ENCODE measurements at places on chromosomes 3 and 15.

DNA sequence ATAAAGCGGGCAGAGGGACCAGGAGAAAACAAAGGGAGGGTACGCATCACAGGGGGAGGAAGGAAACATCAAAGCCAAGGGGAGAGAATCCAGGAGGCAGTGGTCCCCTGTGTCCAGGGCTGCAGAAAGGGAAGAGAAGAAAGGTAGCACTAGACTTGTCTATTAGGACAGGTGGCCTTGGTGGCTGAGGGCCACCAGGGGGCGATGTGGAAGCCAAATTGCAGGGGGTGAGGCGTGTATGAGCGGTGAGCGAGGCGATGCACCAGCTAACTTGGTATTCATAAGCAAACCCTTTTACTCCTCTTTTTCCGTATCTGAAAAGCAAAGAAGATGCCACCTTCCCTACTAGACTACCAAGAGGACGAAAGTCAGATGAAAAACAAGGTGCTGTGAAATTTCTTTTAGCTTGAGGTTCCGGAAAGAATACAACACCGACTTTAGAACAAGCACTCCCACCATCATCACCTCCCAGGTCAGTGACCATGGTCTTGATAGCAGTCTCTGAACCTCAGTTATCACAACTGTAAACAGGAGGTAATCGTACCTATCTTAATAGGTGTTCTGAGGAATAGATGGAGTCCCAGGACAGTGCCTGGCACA is 654.4 kb upstream of the ADAMTS9 start:
- 0 out of 2 replicates have a peak, but pooled peaks cover 6% of the 10 kb centered on the region for H3K27me3 ChIP-seq
- no peak overlapping the region for H3K27ac ChIP-seq
- H3K4me3 ChIP-seq, result no peak overlapping the region
- DNase-seq, result peak; percentile 42
- no peaks in the 10 kb centered on the region for H3K36me3 ChIP-seq
- no peaks in the 10 kb centered on the region for H3K4me1 ChIP-seq

- no peak overlapping the region for H3K4me3 ChIP-seq
- no peaks in the 10 kb centered on the region for H3K36me3 ChIP-seq
- no peaks in the 10 kb centered on the region for H3K4me1 ChIP-seq
- no peaks in the 10 kb centered on the region for H3K27me3 ChIP-seq
- no peak for DNase-seq
- no peak overlapping the region for H3K27ac ChIP-seq
These were observed 584.8 kb downstream of the DIPK2A start for GRCh38 chr3:144556392-144556791.

GRCh38 chr15:56077081-56077480 is 83.7 kb upstream of the NEDD4 start:
- no peaks in the 10 kb centered on the region for H3K36me3 ChIP-seq
- no peak overlapping the region for H3K27ac ChIP-seq
- DNase-seq, result no peak

GRCh38 chr3:73484656-73485248 is 140.0 kb downstream of the PDZRN3 start:
- H3K27me3 ChIP-seq, result peaks cover 8% of the 10 kb centered on the region
- H3K27ac ChIP-seq, result no peak overlapping the region
- no peaks in the 10 kb centered on the region for H3K36me3 ChIP-seq
- no peak for DNase-seq

- no peak overlapping the region for H3K4me3 ChIP-seq
- no peak overlapping the region for H3K27ac ChIP-seq
- DNase-seq, result no peak
- no peaks in the 10 kb centered on the region for H3K4me1 ChIP-seq
- no peaks in the 10 kb centered on the region for H3K36me3 ChIP-seq
- no peaks in the 10 kb centered on the region for H3K27me3 ChIP-seq
These were observed 30.5 kb downstream of the CCDC32 start for GRCh38 chr15:40534371-40534770.

GRCh38 chr15:69789648-69790393 is 307.9 kb downstream of the TLE3 start:
- DNase-seq, result no peak
- H3K27ac ChIP-seq, result no peak overlapping the region
- peaks cover 11% of the 10 kb centered on the region for H3K4me1 ChIP-seq

DNA sequence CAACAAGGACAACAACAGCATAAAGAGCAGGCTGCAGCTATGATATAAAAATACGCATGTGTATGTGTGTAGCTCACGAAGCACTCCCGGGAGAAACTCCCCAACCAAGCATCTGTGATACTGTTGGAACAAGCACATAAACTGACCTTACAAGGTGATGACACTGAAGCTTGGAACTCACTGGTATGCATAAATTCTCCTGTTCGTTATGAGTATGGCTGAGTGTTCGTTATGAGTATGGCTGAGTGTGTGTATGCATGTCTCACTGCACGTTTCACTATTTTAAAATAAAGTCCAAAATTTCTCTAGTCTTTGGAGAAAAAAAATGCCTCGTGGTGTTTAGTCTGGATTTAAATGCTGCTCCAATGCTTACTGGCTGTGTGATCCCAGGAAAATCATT is 256.8 kb downstream of the RORA start:
- no peak for DNase-seq
- H3K36me3 ChIP-seq, result no peaks in the 10 kb centered on the region
- no peak overlapping the region for H3K4me3 ChIP-seq
- H3K4me1 ChIP-seq, result no peaks in the 10 kb centered on the region

GRCh38 chr3:6994081-6994668 is 133.3 kb downstream of the GRM7 start:
- no peak overlapping the region for H3K4me3 ChIP-seq
- no peaks in the 10 kb centered on the region for H3K27me3 ChIP-seq
- no peak overlapping the region for H3K27ac ChIP-seq
- peak; percentile 1 for DNase-seq

- H3K4me3 ChIP-seq, result peak overlapping the region; percentile 46
- no peaks in the 10 kb centered on the region for H3K27me3 ChIP-seq
- no peaks in the 10 kb centered on the region for H3K36me3 ChIP-seq
- DNase-seq, result no peak
These were observed 864 bp downstream of the SEMA3G start for GRCh38 chr3:52443791-52444687.

- H3K4me3 ChIP-seq, result no peak overlapping the region
- no peaks in the 10 kb centered on the region for H3K4me1 ChIP-seq
- H3K27me3 ChIP-seq, result no peaks in the 10 kb centered on the region
- H3K36me3 ChIP-seq, result no peaks in the 10 kb centered on the region
These were observed 179.3 kb upstream of the MME start for GRCh38 chr3:154900816-154901215.

GRCh38 chr3:144989807-144990206 is 1018.2 kb downstream of the DIPK2A start:
- no peak for DNase-seq
- no peaks in the 10 kb centered on the region for H3K4me1 ChIP-seq
- no peaks in the 10 kb centered on the region for H3K27me3 ChIP-seq
- H3K27ac ChIP-seq, result no peak overlapping the region
- H3K36me3 ChIP-seq, result no peaks in the 10 kb centered on the region
- no peak overlapping the region for H3K4me3 ChIP-seq

DNA sequence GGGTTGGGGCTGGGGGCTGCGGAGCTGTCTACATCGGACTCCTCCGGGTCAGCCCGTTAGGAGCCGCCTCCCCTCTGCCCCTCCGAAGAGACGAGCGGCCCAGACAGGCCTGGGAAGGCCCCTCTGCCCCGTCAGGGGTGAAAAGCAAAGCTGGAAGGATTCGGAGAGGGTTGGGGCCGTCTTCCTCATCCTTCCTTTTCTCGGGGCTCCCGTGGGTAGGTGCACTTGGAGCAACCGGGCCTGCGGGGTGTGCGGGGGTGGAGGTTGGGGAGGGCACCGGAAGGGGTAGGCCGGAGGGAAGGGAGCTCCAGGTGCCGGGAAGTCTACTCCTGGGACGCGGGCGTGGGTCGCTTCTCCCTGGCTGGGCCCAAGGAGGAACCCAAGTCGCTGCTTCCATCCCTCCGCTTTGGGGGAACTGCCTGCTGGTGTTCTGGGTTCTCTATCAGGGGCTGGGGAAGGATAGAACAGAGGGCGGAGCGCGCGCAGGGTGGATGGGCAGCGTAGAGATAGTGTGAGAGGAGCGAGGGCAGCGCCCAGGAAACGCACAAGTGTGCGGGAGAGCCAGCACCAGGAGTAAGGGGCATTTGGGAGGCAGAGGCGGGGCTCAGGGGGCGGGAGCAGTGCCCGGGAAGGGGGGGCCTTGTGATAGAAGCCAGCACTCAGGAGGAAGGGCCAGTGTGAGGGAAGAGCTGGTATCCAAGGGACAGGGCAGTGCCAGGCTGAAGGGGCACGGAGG is 590 bp downstream of the POLR2H start:
- DNase-seq, result peak; percentile 63
- H3K27me3 ChIP-seq, result no peaks in the 10 kb centered on the region

DNA sequence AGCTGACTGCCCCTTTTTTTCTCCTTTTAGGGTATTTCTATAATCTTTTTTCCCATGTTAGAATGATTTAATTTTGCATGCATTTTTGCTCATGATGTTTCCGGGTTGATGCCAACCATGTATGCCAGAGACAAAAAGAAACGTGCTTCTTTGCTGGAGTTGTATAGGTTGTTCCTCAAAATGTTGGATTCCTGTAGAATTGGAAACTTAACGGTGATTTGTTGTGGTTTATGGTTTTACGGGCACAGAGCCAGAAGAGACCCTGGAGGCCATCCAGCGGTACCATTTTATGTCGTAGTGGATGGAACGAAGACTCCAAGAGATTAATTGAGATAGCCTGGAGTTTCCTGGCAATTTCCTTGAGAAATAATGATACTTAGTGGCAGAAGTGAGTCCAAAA is 481.5 kb upstream of the RGMA start:
- H3K27me3 ChIP-seq, result no peaks in the 10 kb centered on the region
- no peaks in the 10 kb centered on the region for H3K4me1 ChIP-seq
- no peaks in the 10 kb centered on the region for H3K36me3 ChIP-seq
- no peak overlapping the region for H3K4me3 ChIP-seq

- no peak overlapping the region for H3K4me3 ChIP-seq
- H3K4me1 ChIP-seq, result peaks cover 54% of the 10 kb centered on the region
- no peaks in the 10 kb centered on the region for H3K27me3 ChIP-seq
- no peaks in the 10 kb centered on the region for H3K36me3 ChIP-seq
These were observed 115.9 kb downstream of the ASB7 start for GRCh38 chr15:100718075-100718980.

- no peaks in the 10 kb centered on the region for H3K36me3 ChIP-seq
- no peak for DNase-seq
- no peaks in the 10 kb centered on the region for H3K4me1 ChIP-seq
- no peaks in the 10 kb centered on the region for H3K27me3 ChIP-seq
These were observed 8.2 kb upstream of the MEIS2 start for GRCh38 chr15:37108381-37109167.

GRCh38 chr3:150291515-150291914 is 116.6 kb upstream of the TSC22D2 start:
- H3K27me3 ChIP-seq, result no peaks in the 10 kb centered on the region
- H3K36me3 ChIP-seq, result no peaks in the 10 kb centered on the region
- H3K27ac ChIP-seq, result no peak overlapping the region
- DNase-seq, result no peak

DNA sequence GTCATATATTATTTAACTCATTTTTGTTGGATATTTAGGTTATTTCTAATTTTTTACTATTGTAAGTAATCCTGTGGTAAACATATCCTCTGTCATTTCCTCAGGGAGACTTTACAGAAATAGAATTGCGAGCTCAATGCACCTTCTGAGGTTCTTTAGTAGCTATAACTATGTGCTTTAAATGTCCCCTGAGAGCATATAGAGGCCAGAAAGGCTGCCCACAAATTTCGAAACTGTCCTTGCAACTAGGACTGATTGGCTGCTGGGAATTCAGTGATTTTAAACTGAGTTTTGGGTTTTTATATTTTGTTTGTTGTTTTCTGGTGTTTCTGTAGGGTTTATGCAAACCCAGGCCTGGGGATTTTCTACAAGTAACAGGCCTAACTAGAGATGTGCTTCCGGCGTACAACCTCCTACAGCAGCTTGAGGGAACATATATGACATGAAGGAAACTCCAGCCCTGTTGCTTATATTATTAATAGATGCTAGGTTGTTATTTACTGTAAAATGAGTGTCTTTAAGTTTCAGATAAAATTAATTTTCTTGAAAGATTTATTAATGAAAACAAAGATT is 29.1 kb upstream of the P4HTM start:
- DNase-seq, result no peak
- no peak overlapping the region for H3K4me3 ChIP-seq
- H3K27ac ChIP-seq, result no peak overlapping the region
- H3K36me3 ChIP-seq, result peaks cover 14% of the 10 kb centered on the region
- no peaks in the 10 kb centered on the region for H3K4me1 ChIP-seq
- no peaks in the 10 kb centered on the region for H3K27me3 ChIP-seq

DNA sequence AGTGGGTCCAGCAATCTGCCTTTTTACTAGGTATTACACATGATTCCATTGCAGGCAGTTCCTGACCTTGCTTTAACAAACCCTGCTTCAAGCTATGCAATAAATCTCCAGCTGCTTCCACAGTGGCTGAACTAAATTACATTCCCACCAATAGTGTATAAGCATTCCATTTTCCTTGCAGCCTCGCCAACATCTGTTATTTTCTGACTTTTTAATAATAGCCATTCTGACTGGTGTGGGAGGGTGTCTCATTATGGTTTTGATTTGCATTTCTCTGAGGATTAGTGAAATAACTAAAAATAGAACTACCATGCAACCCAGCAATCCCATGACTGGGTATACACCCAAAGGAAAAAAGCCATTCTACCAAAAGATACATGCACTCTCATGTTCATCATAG is 36.4 kb upstream of the DNAJC13 start:
- H3K4me1 ChIP-seq, result no peaks in the 10 kb centered on the region
- H3K36me3 ChIP-seq, result no peaks in the 10 kb centered on the region
- no peak overlapping the region for H3K4me3 ChIP-seq
- DNase-seq, result no peak
- no peak overlapping the region for H3K27ac ChIP-seq
- H3K27me3 ChIP-seq, result no peaks in the 10 kb centered on the region

DNA sequence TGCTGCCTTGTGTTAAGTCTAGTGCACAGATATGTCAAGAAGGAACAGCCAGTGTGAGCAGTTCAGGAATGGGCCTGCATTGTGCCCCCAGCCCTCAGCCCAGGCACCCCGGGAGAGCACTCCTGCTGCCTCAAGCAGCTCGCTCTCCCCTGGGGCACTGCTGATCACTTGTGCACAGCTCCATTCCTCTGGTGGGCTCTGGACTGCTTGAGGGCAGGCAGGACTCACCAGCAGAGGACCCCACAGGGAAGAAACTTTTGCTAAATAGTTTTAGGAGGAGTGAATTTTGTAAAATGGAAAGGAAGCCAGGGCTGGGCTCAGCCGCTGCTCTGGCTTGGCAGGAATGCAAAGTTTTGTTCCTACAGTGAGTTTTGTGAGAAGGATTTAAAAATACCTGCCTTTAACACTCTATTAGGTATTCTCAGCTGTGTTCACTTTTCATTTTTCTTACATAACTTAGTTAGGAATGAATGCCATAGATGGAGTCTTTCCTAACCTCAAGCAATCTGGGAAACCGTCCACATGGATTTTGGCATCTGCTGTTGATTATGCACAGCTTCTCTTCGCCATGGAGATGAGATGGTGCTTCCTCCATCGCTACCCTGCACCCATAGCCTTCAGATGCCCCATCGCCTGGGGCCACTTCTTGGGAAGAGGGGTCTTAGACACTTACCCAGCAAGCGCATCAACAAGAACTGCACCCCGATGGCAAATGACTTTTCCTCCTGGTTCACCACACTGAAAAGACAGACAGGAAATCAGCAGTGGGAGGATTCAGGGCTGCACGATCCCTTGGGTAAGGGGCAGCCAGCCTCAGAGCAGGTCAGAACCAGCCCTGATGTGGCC is 42.3 kb upstream of the RAB6B start:
- H3K27me3 ChIP-seq, result peaks cover 50% of the 10 kb centered on the region
- H3K36me3 ChIP-seq, result no peaks in the 10 kb centered on the region
- no peak overlapping the region for H3K4me3 ChIP-seq
